ENCODE measurements at places on chromosomes 7 and 10.

GRCh38 chr7:81327468-81328266 lies 408.8 kb upstream of the SEMA3C start:
- DNase-seq: no peak

DNA sequence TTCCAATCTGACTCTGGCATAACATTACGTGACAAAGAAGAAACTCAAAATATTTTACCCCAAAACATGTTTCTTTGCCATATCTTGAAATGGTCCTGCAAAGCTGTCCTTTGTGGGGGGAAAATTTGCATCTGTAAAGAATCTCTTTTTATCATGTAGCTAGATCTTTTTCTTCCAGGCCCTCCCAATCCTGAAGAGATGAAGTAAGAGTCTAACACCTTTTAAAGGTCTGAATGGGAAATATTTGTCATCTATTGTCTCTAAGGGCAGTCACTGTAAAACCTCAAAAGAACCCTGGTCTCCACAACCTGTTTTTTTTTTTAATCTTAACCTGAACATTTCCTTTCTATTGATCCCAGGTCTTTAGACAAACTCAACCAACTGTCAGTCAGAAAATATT lies 8.6 kb downstream of the OR2AE1 start:
- DNase-seq: no peak

- DNase-seq: no peak
Observed at GRCh38 chr7:57404343-57404966, 45.5 kb upstream of the ZNF716 start.

DNA sequence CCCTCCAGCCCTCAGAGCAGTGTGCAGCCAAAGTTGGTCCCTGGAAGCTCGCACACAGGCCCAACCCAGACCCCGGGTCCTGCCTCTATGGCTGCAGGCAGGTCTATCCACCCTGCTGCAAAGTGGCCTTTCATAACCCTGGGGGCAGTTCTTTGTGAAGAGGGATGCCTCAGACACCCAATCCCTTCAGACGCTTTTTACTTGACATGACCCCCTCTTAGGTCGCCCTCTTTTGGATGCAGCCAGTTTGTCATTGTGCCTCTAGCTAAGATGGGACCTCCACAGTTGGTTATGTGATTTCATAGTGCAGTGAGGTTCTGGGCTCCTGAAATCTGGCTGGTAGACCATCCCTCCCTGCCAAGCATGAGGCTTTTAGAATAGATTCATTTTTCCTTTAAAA lies 27.3 kb downstream of the SMKR1 start:
- DNase-seq: no peak

DNA sequence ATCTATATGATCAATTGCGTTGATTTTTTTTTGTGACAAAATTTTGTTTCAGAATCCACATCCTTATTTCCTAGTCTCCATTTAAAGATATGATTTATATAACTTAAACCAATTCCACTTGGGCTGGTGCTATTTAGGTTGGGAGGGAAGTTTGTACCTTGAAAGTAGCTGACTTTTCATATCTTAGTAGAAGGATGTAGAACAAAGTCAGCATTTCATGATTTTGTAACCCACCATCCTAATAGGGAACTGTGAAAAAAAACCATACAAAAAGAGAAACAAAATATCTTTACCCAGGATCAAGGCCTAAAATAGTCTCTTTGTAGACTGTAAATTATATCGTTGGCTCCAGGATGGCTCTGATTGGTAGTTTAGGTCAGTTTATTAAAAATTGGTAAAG lies 8.3 kb downstream of the HECTD2 start:
- DNase-seq: no peak

DNA sequence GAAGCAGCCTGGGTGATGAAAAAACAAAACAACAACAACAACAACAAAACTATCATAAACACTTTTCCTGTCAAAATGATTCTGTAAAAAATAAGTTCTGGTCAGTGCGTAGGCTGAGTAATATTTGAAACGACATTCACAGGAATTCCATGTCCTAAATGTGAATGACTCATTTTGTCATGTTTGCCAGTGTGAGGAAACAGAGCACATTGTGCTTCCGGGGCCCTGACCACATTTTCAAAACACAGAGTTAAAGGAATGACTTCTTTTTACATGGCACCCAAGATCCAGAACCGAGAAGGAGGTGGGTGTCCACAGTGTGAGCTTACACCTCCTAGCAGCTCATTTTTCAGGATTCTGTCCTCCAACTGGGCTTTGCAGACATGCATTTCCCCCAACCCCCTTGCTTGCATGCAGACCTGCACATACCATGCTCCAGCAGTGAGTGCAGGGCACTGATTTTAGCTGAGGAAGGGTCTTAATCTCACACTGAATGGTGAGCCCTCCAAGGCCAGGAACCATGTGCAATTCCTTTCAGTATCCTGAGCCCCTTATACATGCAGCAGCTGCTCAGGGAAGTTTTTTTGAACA lies 3.0 kb downstream of the CLRN3 start:
- DNase-seq: no peak

DNA sequence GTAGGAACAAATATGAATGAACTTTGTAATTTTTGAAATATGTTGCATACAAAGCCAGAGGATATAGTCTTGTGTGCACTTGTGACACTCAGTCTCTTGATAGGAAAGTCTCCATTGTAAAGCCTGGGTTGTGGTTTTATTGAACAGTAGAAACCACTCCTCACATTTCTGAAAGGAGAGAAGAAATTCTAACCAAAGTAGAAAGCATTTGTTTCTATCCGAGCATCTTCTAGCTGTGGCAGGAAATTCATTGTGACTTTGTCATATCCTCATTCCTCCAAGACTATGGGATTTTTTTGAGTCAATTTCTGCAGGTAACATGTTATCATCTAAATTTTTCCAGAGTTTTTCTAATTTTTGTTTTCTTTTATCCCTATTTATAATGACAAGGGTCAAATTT lies 55.5 kb upstream of the NCF1 start:
- DNase-seq: no peak

DNA sequence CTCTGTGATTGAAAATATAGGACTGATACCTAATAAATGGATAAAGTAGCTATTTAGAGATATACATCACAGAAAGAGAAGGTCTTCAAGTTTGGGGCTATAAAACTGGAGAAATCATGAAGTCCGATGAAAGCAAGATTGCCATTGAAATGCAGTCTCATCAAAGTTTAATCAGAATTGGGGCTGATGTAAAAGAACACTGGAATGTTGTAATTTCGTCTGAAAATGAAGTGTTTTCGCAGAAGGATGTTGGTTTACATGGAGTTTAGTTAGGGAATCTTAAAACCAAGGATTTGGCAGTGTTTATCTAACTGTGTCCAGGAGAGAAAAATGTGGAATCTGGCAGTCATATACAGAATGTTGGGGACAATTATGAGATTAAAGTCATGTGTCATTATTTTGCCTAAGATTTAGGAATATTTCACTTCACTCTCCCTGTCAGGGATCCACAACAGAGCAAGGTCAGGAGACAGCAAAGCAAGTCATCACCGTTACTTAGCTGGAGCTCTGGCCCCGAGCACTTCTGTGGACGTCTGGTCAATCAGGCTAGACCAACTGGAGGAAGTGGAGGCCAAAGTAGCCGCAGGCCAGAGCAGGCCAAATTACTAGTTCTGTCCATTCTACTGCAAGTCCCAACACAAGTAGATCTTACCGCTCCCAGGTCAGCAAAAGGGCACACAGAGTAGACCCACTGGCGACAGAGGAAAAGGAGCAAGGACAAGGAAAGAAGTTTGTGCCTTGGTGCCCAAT lies 37.0 kb downstream of the EPDR1 start:
- DNase-seq: no peak

DNA sequence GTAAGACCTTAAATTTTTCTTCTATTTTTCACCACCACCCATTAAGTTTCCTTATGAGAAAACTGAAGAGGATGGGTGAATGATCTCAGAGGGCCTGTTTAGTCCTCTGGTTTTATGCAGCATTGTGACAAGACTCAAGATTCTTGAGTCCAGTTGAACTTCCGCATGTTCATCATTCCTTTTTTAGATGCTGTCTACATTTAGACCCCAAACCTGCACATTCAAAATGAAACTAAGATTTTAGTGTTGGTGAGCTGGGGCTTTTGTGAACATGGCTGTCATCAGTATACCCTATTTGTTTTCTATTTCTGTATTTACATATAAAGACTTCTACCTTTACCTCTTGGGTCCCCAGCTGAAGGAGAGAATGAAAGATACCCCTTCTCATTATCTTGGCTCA lies 31.1 kb downstream of the NET1 start:
- no peak for DNase-seq

- DNase-seq: no peak
Observed at GRCh38 chr7:158419238-158419785, 168.3 kb downstream of the PTPRN2 start.

GRCh38 chr10:35268323-35268722 lies 68.0 kb upstream of the CCNY start:
- DNase-seq: no peak

DNA sequence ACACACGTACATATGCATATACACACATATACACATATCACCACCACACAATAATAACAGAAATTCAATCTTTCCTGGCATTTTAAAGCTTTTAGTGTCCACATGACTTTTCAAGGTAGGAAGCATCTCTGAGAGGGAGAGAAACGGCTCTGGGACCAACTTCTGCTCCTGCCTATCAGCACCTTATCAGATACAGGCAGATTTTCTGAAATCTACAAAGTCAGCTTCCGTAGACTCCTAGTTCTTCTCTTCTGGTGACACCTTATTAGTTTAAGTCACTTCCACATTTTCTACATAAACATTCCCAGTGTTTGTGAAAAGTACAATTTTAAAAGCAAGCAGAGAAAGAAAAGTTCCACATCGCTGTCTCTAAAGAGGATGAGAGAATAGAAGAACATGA lies 74.5 kb downstream of the ZNF22 start:
- no peak for DNase-seq

DNA sequence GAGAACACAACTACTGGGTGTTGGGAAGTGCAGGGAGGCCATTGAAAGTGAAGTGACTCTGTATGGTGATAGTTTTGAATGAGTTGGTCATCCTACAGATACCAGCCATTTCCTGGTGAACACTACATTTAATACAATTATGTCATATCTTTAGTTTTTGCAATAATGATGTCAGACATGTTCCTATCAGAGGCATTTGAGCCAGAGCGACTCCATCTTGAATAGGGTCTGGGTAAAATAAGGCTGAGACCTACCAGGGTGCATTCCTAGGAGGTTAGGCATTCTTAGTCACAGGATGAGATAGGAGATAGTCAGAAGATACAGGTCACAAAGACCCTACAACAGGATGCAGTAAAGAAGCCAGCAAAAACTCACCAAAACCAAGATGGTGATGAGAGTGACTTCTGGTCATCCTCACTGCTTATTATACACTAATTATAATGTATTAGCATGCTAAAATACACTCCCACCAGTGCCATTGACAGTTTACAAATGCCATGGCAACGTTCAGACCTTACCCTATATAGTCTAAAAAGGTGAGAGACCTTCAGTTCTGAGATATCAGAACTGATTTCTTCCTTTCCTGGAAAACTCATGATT lies 28.2 kb downstream of the ADK start:
- DNase-seq: no peak

GRCh38 chr10:13834581-13835286 lies 248.0 kb downstream of the PRPF18 start:
- DNase-seq: no peak

- no peak for DNase-seq
Observed at GRCh38 chr10:33542752-33543505, 208.5 kb upstream of the NRP1 start.

DNA sequence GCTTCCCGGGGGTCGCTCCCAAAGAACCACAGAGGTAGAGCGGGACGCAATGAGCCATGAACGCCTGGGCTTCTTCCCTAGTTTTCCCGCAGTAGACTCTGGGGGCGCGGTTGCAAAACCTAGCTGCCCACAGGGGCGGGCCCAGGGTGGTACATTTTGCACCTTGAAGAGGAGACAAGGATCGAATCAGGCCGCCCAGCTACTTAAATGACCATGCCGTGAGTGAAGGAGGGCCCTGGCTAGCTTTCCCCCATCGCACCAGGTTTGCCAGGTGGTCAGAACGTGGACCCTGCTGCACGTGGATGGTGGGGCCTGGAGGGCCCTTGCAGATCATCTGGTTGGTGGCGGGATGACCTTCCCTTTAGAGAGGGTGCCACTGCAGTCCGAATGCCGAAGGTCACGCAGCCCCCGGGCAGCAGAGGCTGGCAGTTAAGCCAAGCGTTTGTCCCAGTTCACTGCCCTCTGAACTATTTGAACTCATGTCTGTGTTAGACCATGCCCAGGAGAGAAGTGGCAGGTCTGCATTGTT lies 604 bp upstream of the SHTN1 start:
- DNase-seq: no peak

DNA sequence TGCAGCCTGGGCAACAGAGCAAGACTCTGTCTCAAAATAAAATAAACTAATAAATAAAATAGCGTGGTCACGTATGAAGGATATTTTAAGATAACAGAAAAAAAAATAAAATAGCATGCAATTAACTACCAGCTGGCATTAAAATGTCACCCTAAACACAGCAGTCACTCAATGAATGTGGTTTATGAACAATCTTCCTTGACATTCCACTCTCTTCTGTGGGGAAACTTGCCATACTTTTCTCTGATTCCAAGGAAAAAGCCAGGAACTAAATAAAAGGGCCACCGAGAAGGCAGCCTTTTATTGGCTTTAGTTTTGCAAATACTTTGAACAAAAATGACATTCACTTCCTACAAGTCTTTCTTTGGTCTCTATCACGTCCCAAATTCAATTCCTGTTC lies 266.6 kb downstream of the PARD3 start:
- DNase-seq: no peak

Data from right renal pelvis (tissue), 4 donors.